ENCODE measurements at places on chromosomes 3 and 15.

GRCh38 chr3:111392894-111393398 is 149.1 kb upstream of the CD96 start:
- peak; percentile 65 for DNase-seq

GRCh38 chr15:80152896-80153876 is at the start of gene FAH:
Gene FAH (plus strand): TSS chr15:80152999. CDS start chr15:80153055, 56 bp downstream.
- DNase-seq, result peak; percentile 48

- no peak for DNase-seq
These were observed 96.1 kb downstream of the STAC start for GRCh38 chr3:36476286-36476942.

GRCh38 chr3:141392897-141393734 is 24.8 kb downstream of the ZBTB38 start:
- no peak for DNase-seq

- no peak for DNase-seq
These were observed 58.8 kb upstream of the FAM3D start for GRCh38 chr3:58725326-58725853.

- no peak for DNase-seq
These were observed 3.9 kb downstream of the CHST2 start for GRCh38 chr3:143123353-143123984.

DNA sequence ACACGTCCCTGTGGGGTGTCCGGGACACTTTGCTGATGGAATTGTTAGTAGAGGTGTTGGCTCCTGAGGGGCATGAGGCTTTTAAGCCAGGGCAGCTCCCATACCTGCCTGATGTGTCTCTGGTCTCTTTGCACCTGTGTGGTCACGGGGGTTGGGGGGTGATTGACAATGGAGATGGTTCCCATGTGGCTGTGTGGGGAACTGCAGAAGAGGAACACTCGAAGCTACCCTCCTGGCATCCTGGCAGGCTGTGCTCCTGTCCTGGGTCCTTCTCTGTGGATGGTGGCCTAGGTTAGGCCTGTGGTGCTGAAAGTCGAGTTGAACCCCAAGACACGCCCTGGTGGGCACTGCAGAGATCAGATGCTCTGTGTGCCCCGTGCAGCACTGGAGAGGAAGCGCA is 73.4 kb downstream of the HMCES start:
- DNase-seq, result no peak

DNA sequence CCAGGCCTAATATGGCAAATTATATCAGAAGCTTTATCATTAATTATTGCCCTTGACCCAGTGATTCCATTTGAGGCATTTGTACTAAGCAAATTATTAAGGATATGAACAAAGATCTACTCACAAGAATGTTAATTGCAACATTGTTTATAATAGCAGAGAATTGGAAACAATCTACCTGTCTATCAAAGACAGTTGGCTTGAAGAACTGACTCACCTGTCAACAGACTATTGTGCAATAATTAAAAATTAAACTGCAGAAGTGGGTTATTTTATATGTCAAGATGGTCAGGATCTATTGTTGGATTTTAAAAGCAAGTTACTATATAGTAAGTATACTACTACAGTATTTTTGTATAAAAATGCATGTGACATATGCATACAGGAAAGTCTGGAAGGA is 6.7 kb upstream of the FETUB start:
- no peak for DNase-seq

GRCh38 chr3:195441992-195442572 is 738 bp downstream of the ACAP2 start:
- DNase-seq, result peak; percentile 75

GRCh38 chr3:115325539-115325938 is 178.5 kb upstream of the ZBTB20 start:
- DNase-seq, result no peak

DNA sequence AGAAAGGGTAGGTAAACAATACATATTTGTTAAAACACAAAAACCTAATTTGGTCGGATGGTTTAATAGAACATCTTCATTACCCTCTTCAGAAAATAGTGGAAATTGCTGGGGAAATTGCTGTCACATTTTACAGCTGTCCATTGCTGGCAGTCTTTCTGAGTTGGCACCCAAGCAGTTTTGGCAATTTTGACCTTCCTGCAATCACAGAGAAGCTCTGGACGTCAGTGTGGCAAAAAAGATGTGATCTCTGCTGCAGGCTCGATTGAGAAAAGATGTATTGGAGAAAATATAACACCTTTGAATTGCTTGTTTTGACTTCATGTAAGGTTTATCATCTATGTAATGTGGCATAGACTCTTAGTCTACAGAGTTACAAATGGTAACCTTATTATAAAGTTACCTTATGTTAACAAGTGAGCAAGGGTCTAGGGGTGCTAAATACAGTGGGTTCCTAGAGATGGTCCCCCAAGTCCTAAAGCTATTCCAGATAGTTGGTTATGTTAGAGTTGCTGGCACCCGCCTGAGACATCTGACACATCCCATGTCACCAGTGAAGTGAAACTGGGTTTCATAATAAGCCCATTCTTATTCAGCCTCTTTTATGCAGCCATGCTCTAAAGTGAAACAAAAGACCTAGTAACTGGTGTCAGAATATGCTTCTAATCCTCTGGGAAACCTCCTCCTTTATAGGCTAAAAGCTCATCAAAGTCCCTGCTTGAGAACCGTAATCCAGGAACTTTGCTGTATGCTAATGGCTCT is 14.0 kb downstream of the UBE2E1 start:
- no peak for DNase-seq

DNA sequence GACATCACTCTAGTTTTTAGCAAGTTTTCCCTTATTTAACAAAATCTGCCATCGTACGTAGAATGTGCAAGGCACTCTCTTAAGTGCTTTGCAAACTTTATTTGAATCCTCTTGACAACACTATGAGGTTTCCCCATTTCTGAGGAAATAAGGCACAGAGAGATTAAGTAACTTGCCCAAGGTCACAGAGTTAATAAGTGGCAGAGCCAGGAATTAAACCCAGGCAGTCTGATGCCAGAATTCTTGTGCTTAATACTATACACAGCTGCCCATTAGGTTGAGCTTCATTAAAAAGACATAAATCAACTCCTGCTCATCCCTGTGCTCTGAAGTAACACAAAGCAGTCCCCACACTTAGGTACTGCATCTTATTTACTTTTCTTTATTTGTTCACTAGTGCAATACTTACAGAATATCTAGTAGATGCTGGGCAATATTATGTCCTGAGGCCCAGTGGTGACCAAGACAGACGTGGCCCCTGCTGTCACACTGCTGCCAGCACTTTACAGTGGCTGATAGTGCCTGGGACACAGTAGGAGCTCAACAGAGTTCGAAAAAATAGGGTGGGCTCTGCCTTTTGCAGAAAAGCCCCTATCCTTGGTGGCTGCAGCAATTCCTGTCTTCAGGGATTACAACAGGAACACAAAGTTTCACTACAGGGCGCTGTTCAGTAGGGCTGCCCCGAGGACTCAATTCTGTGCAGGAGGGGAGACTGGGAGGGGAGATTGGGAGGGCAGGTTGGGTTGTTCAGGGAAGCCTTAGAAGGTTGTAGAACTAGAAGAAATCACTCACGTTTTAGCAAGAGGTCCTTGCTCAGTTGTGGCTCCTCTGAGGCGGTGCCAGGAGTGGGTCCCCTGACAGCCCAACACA is 138.3 kb upstream of the TPM1 start:
- DNase-seq, result no peak

DNA sequence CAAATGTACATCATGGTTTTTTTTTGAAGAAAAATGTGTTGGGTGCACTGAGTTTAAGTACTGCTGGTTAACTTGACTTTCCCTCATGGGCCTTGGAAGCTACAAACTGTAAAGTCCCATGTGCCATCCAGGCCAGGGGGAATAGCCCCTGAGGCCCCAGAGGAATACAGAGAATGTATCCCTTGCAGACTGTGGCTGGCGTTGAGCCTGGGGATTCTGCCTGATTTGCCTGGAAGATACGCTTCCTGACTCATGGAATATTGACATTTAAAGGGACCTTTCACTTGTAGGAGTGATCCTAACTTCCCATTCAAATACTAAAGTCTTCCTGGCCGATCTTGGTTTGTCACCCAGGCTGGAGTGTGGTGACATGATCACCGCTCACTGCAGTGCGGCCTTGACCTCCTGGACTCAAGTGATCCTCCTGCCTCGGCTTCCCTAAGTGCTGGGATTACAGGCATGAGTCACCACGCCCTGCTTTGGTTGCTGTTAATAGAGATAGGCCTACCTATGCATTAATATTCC is 42.0 kb downstream of the ADAMTSL3 start:
- DNase-seq, result no peak

GRCh38 chr3:43506644-43507043 is 115.2 kb downstream of the ANO10 start:
- no peak for DNase-seq

All from CD4-positive, alpha-beta memory T cell (primary cell).